Natural killer cell (primary cell): ENCODE measurements at places on chromosomes 11 and 22. TPM values are rescaled to one million over a fixed set of nuclear protein-coding genes. Genes with fewer than 3 reads are reported as not detected.

BARX2 gene
- not detected for total RNA-seq

BRSK2 gene
- 0.11 TPM for total RNA-seq

TMEM45B gene
- total RNA-seq: not detected

FDX1 gene
- 7.8 TPM for total RNA-seq

NAALAD2 gene
- not detected for total RNA-seq

RASSF10 gene
- not detected for total RNA-seq

KCNQ1OT1 gene
- total RNA-seq: 0.75 TPM

WNT7B gene
- total RNA-seq: not detected

UBQLN3 gene
- 0.15 TPM for total RNA-seq

PGA4 gene
- total RNA-seq: not detected

SAA2 gene
- not detected for total RNA-seq

POGLUT3 gene
- total RNA-seq: 9.1 TPM

MPZL2 gene
- 0.58 TPM for total RNA-seq

MUC5AC gene
- not detected for total RNA-seq

CCDC188 gene
- not detected for total RNA-seq

RFPL2 gene
- total RNA-seq: not detected

NUDT8 gene
- total RNA-seq: 4.1 TPM

P2RY6 gene
- total RNA-seq: not detected

MUC6 gene
- total RNA-seq: not detected

MRGPRF gene
- total RNA-seq: not detected

EXPH5 gene
- 1.5 TPM for total RNA-seq

GLYAT gene
- total RNA-seq: not detected

NXPE2 gene
- not detected for total RNA-seq

SYT12 gene
- not detected for total RNA-seq

C2CD3 gene
- total RNA-seq: 67.6 TPM

ZBTB16 gene
- total RNA-seq: 156 TPM

BDNF gene
- total RNA-seq: not detected

CYP2D6 gene
- total RNA-seq: 3.9 TPM

XKR3 gene
- not detected for total RNA-seq

HEPN1 gene
- total RNA-seq: not detected

PKNOX2 gene
- not detected for total RNA-seq

KDM4E gene
- total RNA-seq: not detected

LRRC56 gene
- 2.4 TPM for total RNA-seq

CARNS1 gene
- total RNA-seq: 25.0 TPM

SLC22A9 gene
- not detected for total RNA-seq

SLC5A12 gene
- not detected for total RNA-seq

MS4A6A gene
- total RNA-seq: 27.2 TPM

CATSPERZ gene
- total RNA-seq: 0.80 TPM

TMEM86A gene
- 3.1 TPM for total RNA-seq

TMEM191B gene
- 8.5 TPM for total RNA-seq

RTN3 gene
- 37.6 TPM for total RNA-seq

KRTAP5-8 gene
- total RNA-seq: not detected

EIF3F gene
- total RNA-seq: 232 TPM

FIBP gene
- total RNA-seq: 36.5 TPM

DGAT2 gene
- 2.8 TPM for total RNA-seq

FREY1 gene
- 3.9 TPM for total RNA-seq

C11orf21 gene
- total RNA-seq: 325 TPM

MRPL40 gene
- 11.6 TPM for total RNA-seq

PHLDB1 gene
- 0.75 TPM for total RNA-seq

TBX10 gene
- total RNA-seq: not detected

PTPRJ gene
- total RNA-seq: 110 TPM

ZP1 gene
- total RNA-seq: 0.35 TPM

OR8D4 gene
- total RNA-seq: not detected

ALDH3B1 gene
- total RNA-seq: 4.0 TPM

JAML gene
- total RNA-seq: 27.8 TPM
